ENCODE measurements at places on chromosomes 1 and 21.

GRCh38 chr1:227318853-227319607 lies 738 bp upstream of the CDC42BPA start:
- peak; percentile 51 for DNase-seq

DNA sequence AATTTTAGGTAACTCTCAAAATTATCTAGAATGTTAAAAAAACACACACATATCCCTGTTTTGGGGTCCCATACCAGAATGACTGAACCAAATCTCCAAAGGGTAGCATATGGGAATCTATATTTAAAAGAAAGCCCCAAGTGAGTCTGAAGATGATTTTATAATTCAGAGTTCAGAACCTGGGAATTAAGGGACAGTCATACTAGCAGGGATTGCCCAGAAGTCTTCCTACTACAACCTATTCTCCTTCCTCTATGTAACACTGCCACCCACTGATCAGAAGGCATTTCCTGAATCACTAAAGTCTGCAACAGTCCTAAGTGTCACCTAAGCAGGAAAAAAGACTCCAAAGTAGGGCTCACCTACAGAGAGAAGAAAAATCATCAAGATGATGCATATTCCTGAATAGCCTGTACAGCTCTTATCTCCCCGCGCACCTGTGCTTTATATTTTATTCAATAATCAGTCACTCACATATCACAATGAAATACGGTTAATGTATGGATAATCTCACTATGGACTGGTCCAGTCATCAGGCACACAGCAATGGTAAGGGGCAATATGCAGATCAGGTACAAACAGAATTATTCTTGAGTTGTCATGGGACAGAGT lies 4.9 kb downstream of the RGS1 start:
- no peak for DNase-seq

DNA sequence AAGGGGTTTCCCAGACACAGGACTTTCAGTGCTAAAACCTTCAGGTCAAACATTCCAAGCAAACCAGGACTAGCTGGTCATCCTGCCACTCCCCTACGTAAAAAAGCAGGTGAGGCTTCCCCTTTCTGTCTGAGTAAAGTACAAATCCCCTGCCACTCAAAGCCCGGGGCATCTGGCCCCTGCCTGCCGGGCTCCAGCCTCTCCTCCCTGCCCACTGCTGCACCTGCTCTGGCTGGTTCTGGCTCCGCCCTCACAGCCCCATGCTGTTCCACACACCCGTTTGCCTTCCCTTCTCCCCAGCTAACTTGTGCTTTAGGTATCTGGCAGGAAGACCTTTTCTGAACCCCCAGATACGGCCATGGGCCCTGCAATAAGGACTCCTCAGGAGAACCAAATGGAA lies 23.3 kb upstream of the S100A7 start:
- peak; percentile 31 for DNase-seq

GRCh38 chr1:12598974-12599373 lies 19.0 kb downstream of the DHRS3 start:
- no peak for DNase-seq

- DNase-seq = no peak
These were observed 136.1 kb upstream of the USH2A start for GRCh38 chr1:216559359-216559758.
